Activated T-cell treated with anti-CD3 and anti-CD28 coated beads for 4 hours (primary cell): ENCODE measurements at places on chromosomes 6 and 20.

- DNase-seq: no peak
Observed at GRCh38 chr6:107956586-107957307, 1.3 kb downstream of the SEC63 start.

DNA sequence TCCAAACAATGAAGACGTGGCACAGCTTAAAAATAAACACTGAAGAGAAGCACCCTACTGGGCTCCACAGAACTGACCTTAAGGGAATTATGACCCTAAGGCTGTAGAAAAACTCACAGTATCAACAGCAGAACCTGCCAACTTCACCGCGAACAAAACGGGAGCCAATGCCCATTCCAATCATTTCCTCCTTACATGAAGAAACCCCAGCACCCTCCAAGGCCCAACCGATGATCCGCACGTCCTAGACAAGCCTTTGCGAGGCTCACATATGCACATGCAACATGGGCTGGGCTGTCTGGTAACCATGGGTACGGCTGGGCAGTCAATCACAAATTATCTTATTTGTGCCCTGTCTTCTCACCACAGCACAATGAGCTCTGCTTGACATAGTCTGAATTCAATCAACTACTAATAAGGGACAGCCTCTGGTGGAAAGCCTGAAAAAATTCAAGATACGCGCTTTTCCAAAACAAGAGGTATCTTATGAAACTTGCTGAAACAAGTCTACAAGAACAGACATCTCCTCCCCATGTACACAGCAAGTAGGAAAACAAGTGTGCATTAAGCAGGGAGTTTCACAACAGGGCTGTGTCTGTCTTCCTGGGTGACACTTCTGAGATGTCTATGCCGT, 1.7 kb downstream of the DIDO1 start:
- no peak for DNase-seq

- DNase-seq: no peak
Observed at GRCh38 chr6:92763274-92763584, 656.1 kb downstream of the EPHA7 start.

DNA sequence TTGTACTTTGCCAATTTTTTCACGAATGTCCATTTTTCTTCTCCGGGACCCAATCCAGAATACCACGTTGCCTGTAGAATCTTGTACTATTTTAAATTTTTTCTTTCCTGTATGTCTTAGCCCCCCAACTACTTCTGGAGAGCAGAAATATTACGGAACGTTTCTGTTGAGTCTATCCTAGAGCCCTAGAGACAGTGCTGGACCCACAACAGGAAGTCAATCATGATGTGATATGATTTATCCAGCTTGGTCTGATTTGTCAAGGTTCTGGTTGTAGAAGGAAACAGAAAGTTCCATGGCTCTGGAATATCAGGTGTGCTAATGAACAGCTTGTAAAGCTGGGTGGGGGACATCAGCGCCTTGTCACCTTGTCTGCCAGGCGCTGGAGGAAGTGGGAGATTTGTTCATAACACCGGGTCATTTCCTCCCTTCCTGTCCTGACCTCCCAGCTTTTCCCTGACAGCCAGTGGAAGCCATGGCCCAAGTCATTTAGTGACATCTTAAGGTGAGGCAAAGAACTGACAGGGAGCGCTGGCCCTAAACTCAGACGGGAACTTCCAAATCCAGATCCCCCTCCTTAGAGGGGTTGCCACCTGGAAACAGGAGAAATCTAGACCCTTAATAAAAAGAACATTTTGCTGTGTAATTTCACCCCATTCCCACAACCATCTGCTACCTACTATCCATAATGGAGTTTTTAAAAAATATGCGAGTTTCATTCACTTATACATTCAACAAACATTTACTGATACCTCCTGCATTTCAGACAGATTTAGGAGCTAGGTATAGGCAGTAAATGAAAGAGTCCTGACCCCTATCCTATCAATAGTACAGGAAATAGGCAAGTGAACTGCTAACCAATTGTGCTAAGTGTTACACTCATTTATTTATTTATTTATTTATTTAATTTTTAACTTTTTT, 130.5 kb downstream of the ZFP64 start:
- no peak for DNase-seq

GRCh38 chr20:62201173-62202082, 18.6 kb downstream of the MTG2 start:
- no peak for DNase-seq

DNA sequence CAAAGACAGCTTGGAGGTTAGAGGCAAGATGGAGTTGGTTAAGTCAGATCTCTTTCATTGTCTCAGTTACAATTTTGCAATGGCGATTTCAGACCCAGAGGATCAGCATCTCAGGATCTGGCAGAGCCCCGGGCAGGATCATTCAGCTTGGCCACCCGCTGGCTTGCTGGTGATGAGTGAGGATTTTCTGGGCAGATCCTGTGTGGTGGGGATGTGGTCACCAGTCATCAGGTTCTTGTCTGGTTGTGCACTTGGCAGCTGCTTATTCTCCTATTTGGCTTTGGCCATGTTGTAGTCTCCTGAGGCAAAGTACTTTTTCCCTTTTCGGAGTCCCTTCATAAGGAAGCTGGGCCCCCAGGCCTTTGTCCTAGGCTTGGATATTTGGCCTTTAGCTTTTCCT, 953.9 kb downstream of the KIF16B start:
- DNase-seq: no peak

DNA sequence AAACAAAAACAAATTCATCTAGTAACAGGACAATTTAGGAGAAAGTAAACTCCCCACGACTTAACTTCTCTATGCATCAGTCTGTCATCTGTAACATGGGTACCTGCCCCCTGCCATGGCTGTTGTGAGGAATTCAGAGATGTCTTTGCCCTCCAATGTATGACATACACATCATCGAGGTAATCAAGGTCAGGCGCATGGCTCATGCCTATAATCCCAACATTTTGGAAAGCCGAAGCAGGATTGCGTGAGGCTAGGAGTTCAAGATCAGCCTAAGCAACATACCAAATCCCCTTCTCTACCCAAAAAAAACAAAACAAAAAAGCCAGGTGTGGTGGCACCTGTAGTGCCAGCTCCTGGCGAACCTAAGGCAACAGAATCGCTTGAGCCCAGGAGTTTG, 9.0 kb downstream of the EEF1A1 start:
- DNase-seq: no peak

DNA sequence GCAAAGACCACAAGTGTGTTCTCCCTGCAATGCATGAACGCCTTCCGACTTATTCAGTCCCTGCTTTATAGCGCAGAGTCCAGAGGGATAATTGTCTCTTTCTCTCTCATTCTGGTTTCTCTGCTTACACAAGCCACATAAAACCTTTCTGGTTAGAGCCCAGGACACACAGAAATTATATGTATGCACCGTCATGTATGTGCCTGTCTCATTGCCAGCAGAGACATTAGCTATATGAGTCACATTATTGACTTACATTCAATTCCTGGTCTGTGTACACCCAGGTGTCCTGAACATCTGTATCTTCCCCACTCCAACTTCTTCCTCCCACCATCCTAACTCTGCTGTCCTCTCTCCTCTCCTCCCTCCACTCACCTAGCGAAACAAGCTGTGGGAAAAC, 44.0 kb downstream of the LRFN2 start:
- no peak for DNase-seq

DNA sequence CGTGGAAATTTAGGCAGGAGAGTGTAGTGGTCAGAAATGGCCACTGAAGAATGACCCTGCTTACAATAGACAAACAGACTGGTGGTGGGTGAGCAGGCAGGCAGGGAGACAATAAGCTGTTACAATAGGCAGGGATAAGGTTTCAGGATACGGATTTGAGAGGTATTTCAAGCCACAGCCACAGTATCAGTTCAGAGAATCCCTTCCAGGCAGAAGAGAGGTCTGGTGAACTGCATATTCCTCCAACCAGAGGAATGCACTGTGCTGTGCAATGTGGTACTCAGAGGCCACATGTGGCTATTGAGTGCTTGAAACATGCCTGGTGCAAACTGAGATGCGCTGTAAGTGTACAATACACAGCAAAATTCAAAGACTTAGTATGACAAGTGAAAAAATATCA, 20.6 kb downstream of the RMND1 start:
- DNase-seq: no peak

GRCh38 chr6:36340618-36341454, 4.1 kb upstream of the BNIP5 start:
- peak; percentile 72 for DNase-seq
